ENCODE measurements at places on chromosomes 6 and 20.
A peak's percentile ranks its signal among the peaks of the same experiment; 100 is the strongest.

DNA sequence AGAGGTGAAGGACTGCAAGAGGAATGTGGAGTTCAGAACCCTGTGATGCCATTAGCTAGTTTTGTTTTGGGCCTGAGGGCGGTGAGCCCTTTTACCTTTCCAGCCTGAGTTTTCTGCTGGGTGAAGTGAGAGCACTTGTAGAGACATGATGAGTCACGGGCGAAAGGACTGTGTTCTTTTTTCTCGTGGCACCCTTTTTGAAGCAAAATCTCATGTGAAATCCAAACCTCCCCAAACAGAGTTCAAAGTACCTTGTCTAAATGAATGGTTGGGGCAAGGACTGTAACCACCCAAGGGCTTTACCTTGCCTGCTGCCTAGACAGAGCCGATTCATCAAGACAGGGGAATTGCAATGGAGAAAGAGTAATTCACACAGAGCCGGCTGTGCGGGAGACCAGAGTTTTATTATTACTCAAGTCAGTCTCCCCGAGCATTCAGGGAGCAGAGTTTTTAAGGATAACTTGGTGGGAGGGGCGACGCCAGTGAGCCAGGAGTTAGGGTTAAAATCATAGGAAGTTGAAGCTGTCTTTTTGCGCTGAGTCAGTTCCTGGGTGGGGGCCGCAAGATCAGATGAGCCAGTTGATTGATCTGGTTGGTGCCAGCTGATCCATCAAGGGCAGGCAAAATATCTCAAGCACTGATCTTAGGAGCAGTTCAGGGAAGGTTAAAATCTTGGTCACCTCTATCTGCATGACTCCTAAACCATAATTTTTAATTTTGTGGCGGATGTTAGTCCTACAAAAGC lies 25.8 kb downstream of the SAMD5 start:
- DNase-seq: no peak

DNA sequence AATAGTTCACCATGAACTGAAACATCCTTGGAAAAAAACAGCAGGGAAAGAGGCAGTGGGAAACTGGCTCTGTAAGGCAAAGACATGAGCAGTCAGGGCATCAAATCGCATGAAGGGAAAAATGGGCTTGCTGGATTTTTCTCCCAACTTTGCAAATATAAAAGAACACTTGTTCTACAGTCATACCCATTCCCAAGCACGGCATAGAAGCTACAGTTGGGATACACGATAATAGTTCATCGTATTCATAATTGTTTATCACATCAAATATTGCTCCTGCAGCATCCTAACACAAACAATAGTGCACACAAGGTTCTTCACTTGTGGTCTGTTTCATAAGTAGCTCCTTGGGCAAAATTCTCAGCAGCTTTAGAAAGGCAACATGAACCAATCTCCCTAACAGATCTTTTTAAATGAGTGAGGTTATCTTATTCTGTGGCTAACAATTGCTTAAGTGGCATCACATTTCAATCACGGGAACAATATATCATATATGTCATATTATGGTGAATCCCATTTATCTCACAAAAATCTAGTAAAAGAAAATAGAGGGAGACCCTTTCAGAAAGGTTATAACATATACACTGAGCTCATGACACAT lies 243.9 kb downstream of the PKHD1 start:
- DNase-seq: no peak

DNA sequence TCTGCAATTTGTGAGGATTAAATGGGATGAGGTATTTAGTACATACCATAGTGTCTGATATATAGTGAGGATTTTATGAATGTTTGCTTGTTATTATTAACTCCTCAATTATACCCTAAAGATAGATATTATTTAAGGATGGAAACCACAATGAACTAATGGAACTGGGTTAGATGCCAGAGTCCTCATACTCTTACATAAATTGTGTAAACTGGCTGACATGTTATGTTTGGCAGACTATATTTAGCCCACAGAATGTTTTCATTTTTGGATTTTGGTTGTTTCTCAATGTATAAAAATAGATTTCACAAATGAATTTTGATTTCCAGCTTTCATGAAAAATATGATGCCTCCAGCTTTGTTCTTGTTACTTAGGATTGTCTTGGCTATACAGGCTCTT lies 37.6 kb downstream of the HTR1B start:
- no peak for DNase-seq

GRCh38 chr6:122400121-122400450 lies 634 bp downstream of the HSF2 start:
- no peak for DNase-seq

DNA sequence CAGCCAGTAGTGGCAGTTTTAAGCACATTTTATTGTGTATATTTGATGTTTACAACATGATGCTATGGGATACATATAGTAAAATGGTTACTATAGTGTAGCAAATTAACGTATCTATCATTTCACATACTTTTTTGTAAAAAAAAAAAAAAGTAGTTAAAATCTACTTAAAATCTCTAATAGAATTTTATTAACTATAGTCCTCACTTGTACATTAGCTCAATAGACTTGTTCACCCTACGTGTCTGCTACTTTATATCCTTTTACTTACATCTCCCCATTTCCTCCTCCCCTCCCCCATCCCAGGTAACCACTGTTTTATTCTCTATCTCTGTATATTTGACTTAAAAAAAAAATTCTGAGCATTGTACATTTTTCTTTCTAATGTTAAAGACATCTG lies 23.0 kb downstream of the GTPBP2 start:
- DNase-seq: no peak

GRCh38 chr6:34516391-34517324 lies 39.5 kb downstream of the SPDEF start:
- DNase-seq: no peak

GRCh38 chr6:30914854-30915590 lies 984 bp downstream of the VARS2 start:
- DNase-seq: no peak

GRCh38 chr6:13500264-13500663 lies 12.9 kb upstream of the GFOD1 start:
- no peak for DNase-seq

DNA sequence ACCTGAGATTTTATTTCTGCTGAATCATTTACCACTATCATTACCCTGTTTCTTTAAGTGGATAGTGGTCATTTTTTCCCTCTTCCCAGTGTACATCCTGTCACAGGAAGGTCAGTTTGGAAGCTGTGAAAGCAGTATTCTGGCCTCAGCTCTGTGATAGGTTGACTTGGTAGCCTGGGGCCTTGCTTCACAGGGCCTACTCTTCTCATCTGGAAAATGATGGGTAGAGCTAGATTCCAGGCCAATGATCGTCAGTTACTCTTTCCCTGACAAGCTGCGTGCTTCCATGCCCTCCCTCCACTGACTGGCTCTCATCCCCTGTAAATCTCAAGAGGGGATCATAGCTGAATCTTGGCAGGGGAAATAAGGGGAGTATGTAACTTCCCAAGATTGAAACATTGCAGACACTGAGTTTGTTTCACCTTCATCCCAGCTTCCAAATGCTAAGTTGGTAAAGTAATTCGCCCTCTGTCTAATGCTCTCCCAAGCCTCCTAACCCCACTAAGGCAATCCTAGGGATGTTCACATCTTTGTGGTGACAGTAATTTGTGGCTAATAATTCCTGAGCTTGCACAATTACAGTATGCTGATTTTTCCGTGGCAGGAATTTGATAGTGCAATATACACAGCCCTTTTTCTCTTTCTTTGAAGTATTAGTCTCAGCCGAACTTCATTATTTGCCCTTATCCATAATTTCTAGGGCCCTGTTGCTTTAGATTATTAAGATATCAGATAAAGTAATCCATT lies 51.2 kb downstream of the VAPB start:
- DNase-seq: no peak

GRCh38 chr20:39195582-39196021 lies 233.5 kb downstream of the DHX35 start:
- no peak for DNase-seq

- DNase-seq: no peak
These were observed 64.9 kb upstream of the TAB2 start for GRCh38 chr6:149252622-149253021.

DNA sequence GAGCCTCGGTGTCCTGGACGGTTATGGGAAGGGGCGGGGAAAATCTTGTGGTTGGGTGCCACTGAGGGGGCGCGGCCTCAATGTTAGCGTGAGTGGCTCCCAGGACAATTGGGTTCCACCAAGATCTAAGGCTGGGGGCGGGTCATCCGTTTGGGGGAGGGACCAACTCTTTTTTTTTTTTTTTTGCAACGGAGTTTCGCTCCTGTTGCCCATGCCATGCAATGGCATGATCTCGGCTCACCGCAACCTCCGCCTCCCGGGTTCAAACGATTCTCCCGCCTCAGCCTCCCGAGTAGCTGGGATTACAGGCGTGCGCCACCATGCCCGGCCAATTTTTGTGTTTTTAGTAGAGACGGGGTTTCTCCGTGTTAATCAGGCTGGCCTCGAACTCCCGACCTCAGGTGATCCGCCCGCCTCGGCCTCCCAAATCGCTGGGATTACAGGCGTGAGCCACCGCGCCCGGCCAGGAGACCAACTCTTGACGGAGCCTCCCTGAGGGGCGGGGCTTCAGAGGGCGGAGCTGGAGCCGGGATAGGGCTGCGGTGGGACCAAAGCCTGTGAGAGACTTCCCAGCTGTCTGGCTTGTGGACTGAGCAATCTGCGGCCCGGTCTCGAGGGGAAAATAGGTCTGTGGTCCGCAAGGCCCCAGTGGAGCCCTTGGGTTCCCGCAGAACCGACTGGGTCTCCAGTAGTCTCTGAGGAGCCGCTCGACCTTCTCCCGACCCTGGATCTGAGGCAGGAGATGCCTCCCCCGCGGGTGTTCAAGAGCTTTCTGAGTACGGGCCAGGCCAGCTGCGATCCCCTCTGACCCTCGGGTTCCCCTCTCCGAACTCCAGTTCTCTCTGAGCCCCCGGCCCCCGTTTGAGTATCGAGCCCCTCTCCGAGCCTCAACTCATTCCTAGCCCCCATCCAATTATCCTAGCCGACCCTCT lies 1.1 kb downstream of the SPAG4 start:
- no peak for DNase-seq

DNA sequence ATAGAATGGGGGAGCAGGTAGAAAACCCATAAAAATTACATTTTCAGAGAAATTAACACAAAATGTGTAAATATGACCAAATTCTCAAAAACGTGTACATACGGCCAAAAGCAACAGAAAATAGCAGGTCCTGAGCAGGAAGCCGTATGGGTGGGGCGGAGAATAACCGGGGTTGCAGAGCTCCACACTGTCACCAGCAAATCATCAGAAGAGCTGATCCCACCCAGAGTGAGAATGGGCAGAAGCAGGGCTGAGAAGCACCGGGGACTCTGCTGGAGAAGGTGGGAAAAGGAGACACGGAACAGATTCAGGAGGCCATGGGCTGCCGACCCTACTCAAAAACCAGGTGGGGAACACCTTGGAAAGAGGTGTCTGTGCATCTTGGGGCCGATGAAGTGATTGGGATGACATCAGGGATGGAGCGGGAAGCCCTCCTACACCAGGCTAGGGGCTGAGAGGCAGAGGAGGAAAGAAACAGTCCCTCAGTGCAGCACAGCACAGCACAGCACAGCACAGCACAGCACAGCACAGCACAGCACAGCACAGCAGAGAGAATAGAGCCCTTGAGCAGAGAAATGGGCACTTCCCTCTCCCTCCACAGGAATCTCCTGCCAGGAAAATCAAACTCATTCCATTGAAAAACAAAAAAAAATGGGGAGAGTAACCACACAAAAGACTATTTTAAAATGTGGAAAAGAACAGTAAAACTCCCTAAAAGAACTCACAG lies 22.3 kb downstream of the STX7 start:
- DNase-seq: no peak

DNA sequence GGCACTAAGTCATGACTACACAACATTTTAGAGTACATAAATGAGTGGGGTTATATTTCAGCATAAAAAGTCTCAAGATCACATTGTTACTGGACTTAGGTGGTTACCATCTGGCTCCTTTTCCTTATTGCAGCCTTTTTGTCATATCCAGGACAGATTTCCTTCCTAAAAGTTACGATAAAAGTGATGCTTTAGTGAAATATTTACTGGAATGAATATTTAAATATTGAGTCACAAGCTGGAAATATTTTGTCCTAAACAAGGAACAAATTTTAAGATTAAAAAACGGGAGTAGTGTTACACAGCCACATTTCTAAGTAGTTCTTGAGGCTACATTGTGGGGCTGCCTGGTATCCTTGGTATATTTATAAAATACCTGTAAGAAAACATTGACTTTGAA lies 52.2 kb downstream of the CDC40 start:
- no peak for DNase-seq

- DNase-seq: no peak
These were observed 281.9 kb downstream of the UBE3D start for GRCh38 chr6:82783587-82784236.

- DNase-seq: peak; percentile 60
These were observed 167.8 kb upstream of the ZNF337 start for GRCh38 chr20:25864326-25864962.

DNA sequence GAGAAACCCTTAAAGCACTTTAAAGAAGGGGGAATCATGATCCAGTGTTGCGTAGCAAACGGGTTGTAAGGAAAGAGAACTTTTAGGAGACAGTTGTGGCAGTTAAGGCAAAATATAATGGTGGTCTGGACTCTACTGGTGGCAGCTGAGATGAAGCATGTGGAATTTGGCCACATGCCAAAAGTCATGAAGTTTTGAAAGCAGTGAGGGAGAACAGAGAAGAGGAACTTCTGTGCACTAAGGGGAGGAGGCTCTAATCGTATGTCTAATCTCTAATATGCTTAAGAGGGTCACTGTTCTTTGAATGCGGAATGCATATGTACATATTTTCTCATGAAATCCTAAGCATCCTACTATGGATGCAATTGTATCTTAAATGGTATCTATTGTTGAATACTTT lies 91.5 kb downstream of the RIMS1 start:
- DNase-seq: no peak

DNA sequence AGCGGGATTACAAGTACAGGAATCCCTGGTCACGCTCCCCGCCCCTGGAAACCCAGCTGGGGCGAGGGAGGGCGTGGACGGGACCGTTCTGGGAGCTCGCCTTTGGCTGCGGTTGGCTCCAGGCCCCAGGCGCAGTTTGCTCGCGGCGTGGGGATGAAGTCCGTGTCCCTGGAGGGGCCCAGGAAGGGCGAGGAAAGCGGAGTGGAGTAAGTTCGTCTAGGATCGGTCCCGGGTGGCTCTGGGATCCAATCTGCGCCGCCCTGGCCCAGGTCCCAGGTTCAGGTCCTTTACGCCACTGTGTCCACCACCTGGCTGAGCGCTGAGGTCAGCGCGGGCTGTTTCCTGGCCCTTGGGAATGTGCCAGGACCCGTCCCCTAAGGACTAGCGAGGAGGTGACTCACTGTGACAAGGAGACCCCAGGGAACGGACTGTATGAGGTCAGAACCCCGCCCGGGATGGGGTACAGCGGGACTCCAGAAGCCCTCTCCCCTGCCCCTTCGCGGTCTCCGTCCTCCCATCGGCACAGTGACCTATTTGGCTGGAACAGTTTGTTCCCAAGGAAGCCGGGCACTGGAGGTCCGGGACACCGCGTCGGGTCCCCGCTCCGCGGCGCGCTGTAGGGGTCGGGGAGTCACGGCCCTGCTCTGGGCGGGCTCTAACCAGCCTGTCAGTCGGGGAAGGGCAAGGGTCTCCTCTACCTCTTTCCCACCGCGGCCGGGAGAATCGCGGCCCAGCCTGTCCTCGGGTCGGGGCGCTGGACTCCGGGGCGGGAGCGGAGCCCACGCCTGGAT lies 724 bp downstream of the CDKN1A start:
- DNase-seq: no peak

- DNase-seq: no peak
These were observed 179.4 kb downstream of the ERMARD start for GRCh38 chr6:169930799-169931198.
